Stimulated activated CD8-positive, alpha-beta memory T cell treated with anti-CD3 and anti-CD28 coated beads, Interleukin-15, amount 100 ng/mL, for 48 hours (primary cell): ENCODE measurements at places on chromosomes 2 and 18.

DNA sequence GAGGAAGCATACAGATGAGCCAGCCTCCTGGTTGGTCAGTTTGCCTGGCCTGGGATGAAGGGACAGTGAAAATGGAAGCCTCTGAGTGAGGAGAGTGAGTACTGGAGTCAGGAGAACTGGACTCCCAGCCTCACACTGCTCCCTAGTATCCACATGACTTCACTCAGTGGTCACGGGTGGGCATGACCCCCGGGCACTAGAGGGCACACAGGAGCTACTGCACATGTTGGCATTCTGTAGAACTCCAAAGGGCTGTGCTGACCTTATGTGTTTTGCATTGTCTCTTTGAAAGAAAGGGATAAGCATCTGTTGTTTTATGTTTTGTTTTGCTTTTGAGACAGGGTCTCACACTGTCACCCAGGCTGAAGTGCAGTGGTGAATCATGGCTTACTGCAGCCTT lies 23.7 kb downstream of the NCAPH start:
- DNase-seq: no peak

GRCh38 chr2:125169022-125169763 lies 1144.1 kb downstream of the CNTNAP5 start:
- no peak for DNase-seq

- DNase-seq: no peak
Measured at GRCh38 chr18:34929336-34929780, 111.9 kb upstream of the MAPRE2 start.

DNA sequence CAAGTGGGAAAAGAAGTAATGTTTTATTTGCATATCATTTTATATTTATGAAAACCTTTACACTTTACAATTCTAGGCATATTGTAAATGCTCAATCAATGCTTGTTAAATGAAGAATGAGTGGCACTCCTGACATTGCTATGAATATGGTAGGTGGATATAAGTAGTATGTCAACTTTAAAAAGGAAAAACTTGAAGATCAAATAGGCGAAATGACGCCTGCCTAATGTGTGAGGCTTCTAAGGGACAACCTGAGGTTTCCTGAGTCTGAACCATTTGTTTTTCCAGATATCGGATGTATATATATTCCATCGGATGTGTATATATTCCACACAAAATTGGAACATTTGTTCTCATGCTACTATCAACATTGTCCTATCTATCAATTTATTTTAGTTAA lies 1.4 kb downstream of the STAT4 start:
- no peak for DNase-seq

GRCh38 chr2:2660789-2661355 lies 329.8 kb upstream of the MYT1L start:
- DNase-seq: no peak

GRCh38 chr2:42351864-42352263 lies 9.2 kb downstream of the COX7A2L start:
- DNase-seq: no peak

DNA sequence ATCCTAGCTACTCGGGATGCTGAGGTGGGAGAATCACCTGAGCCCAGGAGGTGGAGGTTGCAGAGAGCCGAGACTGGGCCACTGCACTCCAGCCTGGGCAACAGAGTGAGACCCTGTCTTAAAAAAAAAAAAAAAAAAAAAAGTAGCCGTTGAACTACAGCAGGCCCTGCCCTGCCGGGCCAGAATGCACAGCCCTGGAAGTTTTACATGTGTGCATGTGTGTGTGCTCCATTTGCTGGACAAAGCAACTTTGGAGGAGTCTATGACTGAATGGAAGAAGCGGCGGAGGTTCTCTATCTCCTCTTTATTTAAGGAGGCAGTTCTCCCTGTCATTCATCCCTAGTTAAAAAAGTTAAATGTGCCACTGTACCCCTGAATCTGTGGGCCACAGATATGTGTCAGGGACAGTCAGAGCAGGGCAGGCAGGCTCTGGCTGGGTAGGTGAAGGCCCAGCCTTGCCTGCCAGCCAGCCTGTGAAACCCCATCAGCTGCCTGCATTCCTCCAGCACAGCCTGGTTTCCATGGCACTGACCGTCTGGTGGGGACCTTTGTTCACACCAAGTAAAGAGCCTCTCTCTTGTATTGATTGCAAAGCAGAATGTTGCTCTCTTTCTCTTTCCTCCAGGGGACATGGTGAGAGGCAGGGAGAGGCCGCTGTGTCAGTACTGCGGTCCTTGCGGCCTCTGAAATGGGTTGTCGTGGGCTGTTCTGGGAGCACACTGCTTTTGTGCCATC lies 10.9 kb downstream of the LIPG start:
- no peak for DNase-seq

DNA sequence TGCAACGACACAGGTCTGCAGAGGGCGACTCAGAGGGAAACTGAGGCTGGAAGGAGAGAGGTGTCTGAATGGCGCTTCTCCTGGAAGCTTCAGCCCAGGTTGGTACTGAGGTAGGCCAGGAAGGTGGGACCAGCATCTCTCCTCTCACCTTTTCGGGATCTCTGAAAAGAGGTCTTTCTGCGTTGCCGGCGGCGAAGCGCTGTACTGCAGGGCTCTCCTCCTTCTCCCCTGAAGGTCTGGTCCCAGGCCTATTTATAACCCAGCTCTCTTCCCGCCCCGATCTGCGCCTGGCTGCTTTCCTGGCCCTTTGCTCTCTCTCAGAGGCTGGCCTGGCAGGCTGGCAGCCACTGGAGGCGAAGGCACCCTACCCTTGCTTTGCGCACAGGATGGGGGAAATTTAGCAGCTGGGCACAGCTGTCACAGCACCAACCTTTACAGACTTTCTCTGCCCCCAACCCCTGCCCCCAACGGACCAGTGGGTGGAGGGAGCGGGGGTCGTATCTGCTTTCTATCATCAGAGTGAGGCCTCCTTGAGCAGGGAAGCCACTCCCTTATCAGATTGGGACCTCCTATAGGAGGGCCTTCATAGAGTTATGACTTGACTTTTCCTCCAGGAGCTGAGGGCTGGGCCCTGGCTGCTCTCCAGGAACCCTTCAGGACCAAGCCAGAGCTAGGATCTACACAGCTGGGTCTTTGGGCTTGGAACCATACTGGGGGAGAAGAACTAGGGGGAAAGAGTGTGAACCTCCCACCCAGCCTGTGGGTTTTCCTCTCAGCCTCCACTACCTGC lies 1.1 kb downstream of the DYSF start:
- DNase-seq: no peak

- DNase-seq: peak; percentile 13
Measured at GRCh38 chr2:96265349-96265839, 403 bp downstream of the TMEM127 start.

GRCh38 chr2:39107156-39107555 lies 13.7 kb downstream of the SOS1 start:
- DNase-seq: no peak

DNA sequence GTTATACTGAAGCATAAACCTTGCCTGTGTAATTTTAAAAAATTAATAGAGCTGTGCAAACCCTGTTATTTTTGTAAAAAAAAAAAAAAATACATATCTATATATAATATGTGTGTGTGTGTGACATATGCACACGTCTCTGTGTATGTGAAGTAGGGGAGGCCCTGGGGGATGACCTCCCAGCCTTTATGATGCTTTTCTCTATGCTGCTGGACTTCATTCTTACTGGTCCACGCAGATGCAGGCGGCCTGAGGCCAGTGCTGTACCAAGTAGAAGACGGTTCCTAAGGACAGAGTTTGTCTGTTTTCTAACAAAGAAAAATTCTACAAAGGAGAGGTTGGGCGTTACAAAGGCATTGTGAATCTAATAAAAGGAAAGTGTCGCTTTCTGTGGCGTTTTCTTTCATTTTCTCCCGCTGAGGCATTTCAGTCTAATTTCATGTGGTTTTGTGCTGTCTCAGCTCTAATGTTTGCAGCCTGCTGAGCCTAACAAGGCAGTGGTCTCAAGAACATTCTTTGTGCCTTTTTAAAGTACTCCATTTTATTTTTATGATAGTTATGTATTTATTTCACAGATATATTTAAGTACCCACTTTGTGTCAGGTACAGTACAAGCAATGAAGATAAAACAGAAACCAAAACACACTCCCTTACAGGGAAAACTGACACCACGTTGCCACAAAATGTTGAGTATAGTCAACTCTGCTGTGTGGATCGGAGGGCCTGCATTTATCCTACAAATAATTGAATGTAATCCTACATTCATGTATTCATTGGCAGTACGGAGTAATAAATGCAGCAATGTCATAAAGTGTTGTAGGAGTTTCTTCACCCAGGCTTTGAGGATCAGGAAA lies 118.0 kb downstream of the RAB3GAP1 start:
- DNase-seq: no peak

GRCh38 chr2:129191530-129191929 lies 787.9 kb upstream of the RAB6C start:
- DNase-seq: no peak

DNA sequence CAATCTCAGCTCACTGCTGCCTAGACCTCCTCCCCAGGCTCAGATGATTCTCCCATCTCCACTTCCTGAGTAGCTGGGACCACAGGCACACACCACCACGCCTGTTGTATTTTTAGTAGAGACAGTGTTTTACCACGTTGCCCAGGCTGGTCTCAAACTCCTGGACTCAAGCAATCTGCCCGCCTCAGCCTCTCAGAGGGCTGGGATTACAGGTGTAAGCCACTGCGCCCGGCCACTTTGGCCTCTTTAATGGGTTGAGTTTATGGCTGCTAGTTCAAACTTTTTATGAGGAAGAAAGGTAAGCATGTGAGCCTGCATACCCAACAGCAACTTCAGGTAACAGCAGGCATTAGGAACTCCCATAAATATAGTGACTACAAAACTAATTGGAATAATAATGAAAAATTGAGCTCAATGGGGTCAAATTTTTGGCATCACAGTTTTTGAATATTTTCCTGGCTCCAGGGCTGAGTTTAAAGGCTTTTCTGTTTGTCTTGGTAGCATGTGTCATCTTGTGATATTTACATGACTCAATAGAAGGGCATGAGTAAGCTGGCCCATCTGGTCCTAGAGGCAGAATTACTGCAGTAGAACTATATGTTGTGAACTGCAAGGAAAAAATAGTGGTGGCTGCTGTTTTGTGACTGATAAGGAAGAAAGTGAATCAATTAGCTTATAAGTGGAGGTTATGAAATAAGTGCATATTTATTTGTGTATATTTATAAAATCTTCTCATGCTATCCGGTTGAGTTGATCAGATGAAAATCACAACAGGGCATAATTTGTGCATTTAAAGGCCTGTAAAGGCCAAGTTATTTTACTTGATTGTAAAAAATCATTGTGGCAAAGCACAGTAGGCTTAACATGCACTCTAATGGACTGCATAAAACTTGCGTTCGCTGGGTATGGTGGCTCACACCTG lies 24.8 kb downstream of the GALM start:
- no peak for DNase-seq

DNA sequence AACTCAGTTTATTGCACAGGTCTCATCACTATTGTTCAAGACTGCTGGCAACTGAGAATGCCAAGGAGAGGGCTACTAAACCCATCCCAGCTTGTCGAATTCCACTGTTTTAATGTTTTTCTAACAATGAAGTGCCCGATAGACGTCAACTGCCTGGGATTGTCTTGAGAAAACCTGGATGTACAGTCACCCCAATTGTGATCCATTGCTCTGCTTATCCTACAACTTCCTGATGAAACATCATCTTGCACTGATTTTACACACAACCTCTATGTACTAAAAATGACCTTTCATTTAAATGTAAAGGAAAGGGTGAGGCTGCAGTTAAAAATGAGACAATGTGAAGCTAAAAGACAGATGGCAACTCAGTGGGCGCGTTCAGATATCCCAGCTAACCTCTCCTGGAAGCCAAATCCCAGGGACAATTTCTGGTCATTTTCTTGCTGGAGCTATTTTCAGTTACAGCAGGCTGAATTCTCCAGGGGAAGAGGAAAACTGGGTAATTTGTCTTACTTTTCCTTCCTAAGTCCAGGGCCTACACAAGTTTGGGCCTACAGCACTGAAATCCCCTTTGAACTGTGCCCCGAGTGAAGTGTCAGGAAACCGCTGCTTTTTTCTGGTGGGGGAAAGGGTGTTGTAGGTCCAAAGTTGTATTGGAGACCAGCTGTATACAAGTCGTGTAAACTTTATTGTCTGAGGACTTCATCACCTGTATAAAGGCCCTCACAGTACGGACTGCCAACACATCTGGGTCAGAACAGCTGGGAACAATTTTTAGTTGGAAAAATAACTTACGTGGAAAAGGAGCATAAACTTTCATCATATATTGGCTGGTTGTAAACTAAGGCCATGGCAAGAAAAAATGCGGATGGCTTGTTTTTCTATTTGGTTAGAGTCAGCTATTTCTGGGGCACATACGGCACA lies 68.9 kb upstream of the LTBP1 start:
- no peak for DNase-seq

DNA sequence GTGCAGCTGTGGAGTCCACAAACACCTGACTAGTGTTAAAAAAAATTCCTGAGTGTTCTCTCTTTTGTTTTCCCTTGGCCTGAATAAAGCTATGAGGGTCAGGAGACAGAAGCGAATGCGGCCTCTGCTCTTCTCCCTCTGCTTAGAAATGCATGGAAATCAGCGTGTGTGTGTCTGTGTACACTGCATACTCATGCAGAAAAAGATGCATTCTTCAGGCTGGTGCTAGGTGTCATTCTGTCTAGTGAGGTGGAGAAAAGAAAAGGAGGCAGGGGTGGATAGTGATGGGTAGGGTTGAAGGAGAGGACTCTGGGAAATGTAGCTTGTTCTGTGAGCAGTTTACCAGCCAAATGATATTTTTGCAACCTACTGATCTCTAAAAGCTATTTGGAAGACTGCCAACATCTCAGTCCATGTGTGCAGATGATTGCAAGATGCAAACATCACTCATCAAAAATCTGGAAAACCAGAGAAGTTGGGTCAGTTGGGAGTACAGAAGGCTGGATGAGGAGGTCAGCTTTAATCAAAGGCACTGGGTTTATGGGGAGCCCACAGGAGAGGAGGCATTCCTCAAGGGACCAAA lies 177.7 kb downstream of the INSIG2 start:
- no peak for DNase-seq

- no peak for DNase-seq
Measured at GRCh38 chr2:232888839-232889529, 18.9 kb downstream of the SNORC start.

GRCh38 chr2:132419941-132420340 lies 3.3 kb downstream of the GPR39 start:
- no peak for DNase-seq

GRCh38 chr18:80253236-80253635 lies 5.9 kb upstream of the PARD6G start:
- DNase-seq: no peak

GRCh38 chr18:31146809-31147208 lies 15.8 kb downstream of the DSC1 start:
- DNase-seq: no peak

- no peak for DNase-seq
Measured at GRCh38 chr18:40088130-40088529, 1866.9 kb upstream of the PIK3C3 start.
